ENCODE measurements at places on chromosomes 13 and 19. TPM values are rescaled to one million over a fixed set of nuclear protein-coding genes. Genes with fewer than 3 reads are reported as not detected.

DNA sequence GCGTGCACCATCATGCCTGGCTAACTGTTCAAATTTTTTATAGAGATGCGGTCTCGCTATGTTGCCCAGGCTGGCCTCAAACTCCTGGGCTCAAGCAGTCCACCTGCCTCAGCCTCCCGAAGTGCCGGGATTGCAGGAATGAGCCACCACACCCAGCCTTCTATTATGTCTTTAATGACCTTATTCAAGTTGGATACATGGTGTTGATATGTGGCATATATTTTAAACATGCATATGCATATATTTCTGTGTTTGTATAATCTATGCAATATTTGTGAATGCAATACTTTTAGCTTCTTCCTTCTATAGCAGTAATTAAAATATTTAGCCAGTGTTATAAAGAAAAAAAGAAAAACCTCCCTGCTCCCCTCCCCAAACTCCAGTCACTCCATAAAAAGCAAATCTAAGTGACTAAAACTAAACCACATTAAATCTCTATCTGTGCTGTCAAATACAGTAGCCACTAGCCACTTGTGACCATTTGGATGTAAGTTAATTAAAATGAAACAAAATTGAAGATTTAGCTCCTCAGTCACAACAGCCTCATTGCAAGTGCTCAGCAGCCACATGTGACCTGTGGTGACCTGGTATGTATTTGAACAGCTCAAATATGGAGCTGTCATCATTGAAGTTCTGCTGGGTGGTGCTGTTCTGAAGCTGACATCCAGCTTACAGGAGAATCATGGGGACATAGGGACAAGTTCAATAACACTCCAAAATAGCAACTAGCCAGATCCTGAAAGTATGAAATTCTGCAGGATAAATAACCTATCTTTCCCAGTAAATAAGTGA, 27.4 kb downstream of the FCGBP start:
- no peak overlapping the region for H3K27ac ChIP-seq
- H3K4me3 ChIP-seq, result no peak overlapping the region
- H3K36me3 ChIP-seq, result no peaks in the 10 kb centered on the region
- no peaks in the 10 kb centered on the region for H3K27me3 ChIP-seq

DNA sequence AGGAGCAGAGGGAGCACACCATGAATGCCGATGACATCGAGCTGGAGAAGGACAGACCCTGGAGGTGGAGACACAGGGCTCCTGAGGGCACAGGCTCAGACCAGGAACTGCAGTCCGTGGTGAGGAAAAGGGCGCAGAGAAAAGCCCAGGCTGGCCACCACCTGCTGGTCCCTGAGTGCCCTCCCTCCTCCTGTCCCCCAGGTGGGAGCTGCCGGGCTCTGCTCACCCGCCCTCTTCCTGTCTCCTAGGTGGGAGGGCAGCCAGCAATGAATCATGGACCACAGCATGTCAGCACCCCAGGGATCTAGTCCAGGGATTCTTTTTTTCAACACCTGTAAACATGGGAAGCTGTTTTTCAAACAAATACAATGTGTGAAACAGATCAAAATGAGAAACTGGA, 94.6 kb upstream of the ARHGEF7 start:
- no peaks in the 10 kb centered on the region for H3K36me3 ChIP-seq
- H3K27me3 ChIP-seq, result no peaks in the 10 kb centered on the region
- no peak overlapping the region for H3K4me3 ChIP-seq
- no peak for DNase-seq

DNA sequence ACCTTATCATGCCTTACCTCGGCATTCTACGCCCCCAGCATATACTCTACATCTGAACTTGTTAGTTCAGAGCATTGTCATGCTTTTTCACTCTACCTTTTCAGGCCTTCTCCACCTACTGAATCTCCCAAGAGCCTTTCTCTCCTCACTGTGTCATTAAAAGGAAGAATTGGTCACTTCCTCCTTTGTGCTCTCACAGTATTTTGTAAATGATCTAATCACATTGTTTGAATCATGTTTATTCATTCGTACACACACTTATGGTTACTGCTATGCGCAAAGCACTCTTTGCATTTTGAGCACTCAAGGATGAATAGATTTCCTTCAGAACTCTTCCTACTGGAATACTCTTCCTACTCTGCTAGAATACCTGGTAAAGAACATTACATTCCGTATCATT, 15.8 kb upstream of the ELF1 start:
- DNase-seq, result no peak
- H3K27me3 ChIP-seq, result no peaks in the 10 kb centered on the region
- no peaks in the 10 kb centered on the region for H3K36me3 ChIP-seq
- H3K4me1 ChIP-seq, result no peaks in the 10 kb centered on the region

DNA sequence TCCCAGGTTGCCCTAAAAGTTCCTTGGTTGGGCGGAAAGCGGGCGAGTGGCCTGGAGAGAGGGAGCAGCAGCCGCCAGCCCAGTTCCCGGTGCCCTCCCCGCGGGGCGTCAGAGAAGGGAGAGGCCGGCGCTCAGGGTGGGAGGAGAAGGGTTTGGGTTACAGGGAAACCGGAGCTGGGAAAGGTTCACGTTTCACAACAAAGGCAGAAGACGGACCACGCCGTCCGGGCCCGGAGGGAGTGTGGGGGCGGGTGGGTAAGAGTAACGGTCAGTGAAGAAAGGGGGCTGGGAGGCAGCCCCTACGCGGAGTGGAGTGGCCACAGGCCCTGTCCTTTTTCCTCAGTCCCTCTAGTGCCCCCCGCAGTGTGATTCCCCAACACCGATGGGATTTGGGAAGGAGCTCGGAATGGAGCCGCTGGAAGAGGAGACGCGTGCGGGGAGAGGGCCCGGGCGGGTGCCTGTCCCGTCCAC, 1.6 kb downstream of the SIX5 start:
- H3K27me3 ChIP-seq, result no peaks in the 10 kb centered on the region
- no peak overlapping the region for H3K4me3 ChIP-seq
- H3K4me1 ChIP-seq, result peaks cover 2% of the 10 kb centered on the region
- no peak for DNase-seq
- no peak overlapping the region for H3K27ac ChIP-seq

- no peak for DNase-seq
- no peak overlapping the region for H3K27ac ChIP-seq
- no peaks in the 10 kb centered on the region for H3K4me1 ChIP-seq
- H3K27me3 ChIP-seq, result no peaks in the 10 kb centered on the region
Observed at GRCh38 chr13:59684105-59684504, 479.6 kb downstream of the DIAPH3 start.

DNA sequence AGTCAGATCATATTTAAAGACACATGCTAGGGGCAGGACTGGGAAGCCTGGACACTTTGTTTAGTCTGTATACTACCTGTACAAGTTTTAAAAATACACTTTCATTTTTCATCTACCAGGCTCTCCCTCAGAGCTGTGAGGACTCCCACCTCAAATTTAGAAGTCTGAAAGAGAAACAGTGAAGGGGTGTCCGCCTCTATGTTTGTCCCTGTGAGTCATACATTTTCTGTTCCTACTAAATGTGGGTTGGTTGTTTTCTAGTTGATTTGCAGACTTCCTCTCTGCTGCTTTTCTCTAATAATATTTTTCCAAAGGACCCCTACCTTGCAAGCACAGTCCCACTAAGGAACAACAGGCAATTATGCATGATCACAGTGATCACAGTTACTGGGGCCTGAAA, 110.5 kb downstream of the ENOX1 start:
- H3K4me1 ChIP-seq, result no peaks in the 10 kb centered on the region
- H3K27me3 ChIP-seq, result no peaks in the 10 kb centered on the region
- no peak for DNase-seq
- H3K27ac ChIP-seq, result no peak overlapping the region
- H3K4me3 ChIP-seq, result no peak overlapping the region

Gene ACTL9
- not detected for total RNA-seq

Gene CYP4F3
- total RNA-seq, result not detected

DNA sequence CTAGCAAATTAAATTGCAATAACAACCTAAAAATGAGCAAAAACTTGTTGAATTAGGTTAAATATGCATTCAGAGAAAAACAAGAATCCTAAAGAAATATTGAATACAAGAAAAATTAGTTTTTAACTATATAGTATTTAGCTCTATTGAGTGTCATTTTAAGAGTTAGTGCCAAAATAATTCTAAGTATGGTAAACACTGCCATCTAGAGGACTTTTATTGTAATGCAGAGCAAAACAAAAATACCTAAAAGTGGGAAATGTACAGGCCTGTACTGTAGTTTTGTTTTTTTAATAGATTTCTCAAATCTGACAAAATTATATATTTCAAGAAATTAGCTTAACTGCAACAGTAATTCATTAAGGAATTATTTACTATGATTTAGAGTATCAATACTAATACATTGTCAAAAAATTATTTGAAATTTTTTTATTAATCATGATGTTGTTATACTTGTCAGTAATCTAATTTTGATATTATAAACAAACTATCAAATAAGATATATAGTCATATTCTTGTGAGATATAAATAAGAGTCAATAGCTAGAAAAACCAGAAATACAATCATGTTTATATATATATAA, 8.2 kb upstream of the PCDH9 start:
- no peaks in the 10 kb centered on the region for H3K4me1 ChIP-seq
- no peak for DNase-seq
- H3K4me3 ChIP-seq, result no peak overlapping the region
- no peaks in the 10 kb centered on the region for H3K36me3 ChIP-seq
- no peak overlapping the region for H3K27ac ChIP-seq

- H3K4me3 ChIP-seq, result no peak overlapping the region
- H3K4me1 ChIP-seq, result no peaks in the 10 kb centered on the region
- H3K27me3 ChIP-seq, result no peaks in the 10 kb centered on the region
- H3K36me3 ChIP-seq, result peaks cover 22% of the 10 kb centered on the region
Observed at GRCh38 chr13:77042566-77043177, 15.7 kb upstream of the FBXL3 start.

DNA sequence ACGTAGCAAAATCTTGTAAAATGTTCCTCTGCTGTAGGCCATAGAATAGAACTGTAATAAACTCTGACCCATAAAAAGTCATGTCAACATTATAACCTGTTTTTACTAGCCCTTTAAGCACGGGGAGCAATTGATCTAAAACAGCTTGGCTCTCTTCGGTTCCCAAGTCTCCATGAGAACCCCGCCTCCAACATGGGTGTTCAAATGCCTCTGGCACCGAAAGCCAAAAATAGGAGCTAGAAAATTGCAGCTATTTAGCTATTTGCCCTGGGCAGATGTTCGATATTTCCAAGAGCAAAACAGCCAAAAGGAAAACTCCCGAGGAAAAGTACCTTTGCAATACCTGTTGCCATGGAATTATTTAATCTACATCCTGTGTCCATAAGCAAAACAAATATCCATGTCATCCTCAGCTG, 563.1 kb downstream of the EFNB2 start:
- no peaks in the 10 kb centered on the region for H3K36me3 ChIP-seq
- H3K4me1 ChIP-seq, result no peaks in the 10 kb centered on the region
- no peak overlapping the region for H3K27ac ChIP-seq

DNA sequence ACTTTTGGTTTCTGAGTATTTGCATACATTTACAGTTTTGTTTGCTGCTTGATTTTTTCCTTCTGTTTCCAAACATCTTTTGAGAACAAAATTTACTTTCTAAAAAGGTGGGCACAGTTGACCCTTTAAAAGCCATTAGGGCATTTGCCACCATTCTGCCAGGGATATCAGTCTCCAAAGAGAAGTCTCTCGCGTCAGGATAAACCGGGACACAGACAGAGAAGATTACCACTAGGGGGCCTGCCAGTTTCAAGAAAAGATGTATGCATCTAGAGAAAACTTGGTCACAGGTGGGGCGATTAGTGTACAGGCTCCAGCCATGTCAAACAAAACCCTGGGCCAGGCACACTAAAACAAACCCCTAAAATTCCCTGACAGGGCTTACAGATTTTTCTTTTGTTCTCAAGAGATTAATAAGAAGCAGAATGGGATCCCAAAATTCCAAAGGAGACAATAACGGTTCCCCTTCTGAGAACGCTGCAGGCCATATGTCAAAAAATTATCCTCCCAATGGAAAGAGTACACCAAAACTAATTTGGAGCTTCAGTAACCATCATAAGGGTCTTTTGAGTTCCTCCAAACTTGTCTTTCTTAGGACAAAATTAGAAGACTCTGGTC, 10.7 kb upstream of the PABPC3 start:
- no peak for DNase-seq
- H3K27ac ChIP-seq, result no peak overlapping the region
- H3K4me3 ChIP-seq, result no peak overlapping the region
- no peaks in the 10 kb centered on the region for H3K27me3 ChIP-seq
- H3K36me3 ChIP-seq, result no peaks in the 10 kb centered on the region

DNA sequence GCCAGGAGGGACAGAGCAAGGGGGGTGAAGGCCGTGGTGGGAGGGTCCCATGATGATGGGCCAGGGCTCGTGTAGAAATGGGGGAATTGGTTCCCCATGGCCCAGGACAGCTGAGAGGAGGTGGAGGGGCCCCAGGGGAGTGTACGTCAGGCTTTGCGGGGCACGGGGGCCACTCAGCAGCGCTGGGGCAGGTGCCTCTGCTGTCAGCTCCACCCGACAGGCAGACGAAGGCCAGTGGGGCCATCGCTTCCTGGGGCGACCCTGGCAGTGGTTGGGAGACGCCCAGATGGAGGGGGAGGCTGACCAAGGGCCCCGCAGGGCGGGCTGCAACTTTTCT, 1.9 kb upstream of the TEKTIP1 start:
- no peak overlapping the region for H3K27ac ChIP-seq
- DNase-seq, result no peak
- no peaks in the 10 kb centered on the region for H3K27me3 ChIP-seq
- H3K4me3 ChIP-seq, result no peak overlapping the region
- H3K4me1 ChIP-seq, result no peaks in the 10 kb centered on the region
- H3K36me3 ChIP-seq, result peaks cover 15% of the 10 kb centered on the region

Gene CYP4F11
- not detected for total RNA-seq

Gene CEACAM3
- total RNA-seq, result not detected

Gene ZIC2
- total RNA-seq, result 0.10 TPM

GRCh38 chr13:49980266-49980665, 16.6 kb upstream of the TRIM13 start:
- H3K4me3 ChIP-seq, result no peak overlapping the region
- H3K27ac ChIP-seq, result no peak overlapping the region
- H3K27me3 ChIP-seq, result no peaks in the 10 kb centered on the region

GRCh38 chr19:30450100-30450499, 77.9 kb downstream of the ZNF536 start:
- no peak for DNase-seq
- H3K4me3 ChIP-seq, result no peak overlapping the region
- H3K27me3 ChIP-seq, result peaks cover 10% of the 10 kb centered on the region
- no peaks in the 10 kb centered on the region for H3K36me3 ChIP-seq
- H3K4me1 ChIP-seq, result no peaks in the 10 kb centered on the region

DNA sequence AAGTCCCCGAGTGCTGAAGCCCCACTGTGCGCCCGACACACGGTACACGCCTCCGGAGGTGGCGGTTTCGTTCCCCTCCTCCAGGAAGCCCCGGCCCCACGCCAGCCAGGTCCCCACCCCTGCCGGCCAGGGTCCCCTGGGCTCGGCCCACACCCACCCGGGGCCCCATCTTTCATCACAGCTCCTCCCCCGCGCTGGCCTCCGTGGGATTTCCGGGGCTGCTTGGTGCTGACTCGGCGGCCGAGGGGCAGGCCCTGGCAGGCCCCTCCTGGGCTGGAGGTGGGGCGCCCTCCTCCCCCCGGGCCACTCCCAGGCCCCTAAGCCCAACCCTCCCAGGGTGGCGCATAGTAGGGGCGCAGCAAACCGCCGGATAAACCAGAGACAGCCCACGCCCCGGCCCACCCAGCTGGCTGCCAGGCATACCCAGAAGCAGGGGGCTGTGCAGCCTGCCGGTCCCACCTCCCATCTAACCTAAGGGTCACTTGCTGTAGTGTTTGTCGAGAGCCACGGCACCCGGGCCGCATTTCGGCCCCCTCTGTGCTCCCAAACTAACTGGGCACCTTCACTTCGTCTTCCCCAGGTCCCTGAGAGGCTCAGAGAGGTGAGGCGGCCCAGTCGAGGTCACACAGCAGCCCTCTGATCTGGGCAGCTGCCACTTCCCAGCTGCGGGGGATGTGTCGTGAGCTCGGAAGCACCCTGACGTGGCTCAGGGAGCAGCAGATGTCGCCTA, 6.6 kb downstream of the ZBTB7A start:
- H3K4me1 ChIP-seq, result peaks cover 81% of the 10 kb centered on the region
- no peaks in the 10 kb centered on the region for H3K27me3 ChIP-seq
- DNase-seq, result peak; percentile 80
- H3K27ac ChIP-seq, result peak overlapping the region; percentile 92
- H3K4me3 ChIP-seq, result peak overlapping the region; percentile 36

All from T-cell (primary cell).